ENCODE measurements at places on chromosomes 1 and 21.

DNA sequence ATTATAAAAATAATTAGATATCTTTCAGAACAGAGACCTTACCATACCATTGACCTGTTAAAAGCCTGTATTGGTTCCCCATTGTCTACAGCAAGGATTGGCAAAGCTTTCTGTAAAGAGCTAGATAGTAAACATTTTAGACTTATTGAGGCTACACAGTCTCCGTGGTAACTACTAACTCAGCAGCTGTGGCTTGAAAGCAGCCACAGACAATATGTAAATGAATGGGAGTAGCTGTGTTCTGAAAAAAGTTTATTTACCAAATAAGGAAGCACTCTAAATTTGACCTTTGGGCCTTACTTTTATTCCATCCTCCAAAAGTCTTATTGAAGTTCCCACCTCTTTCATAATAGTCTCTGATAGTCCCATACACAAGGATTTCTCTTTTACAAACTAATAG, 39.7 kb downstream of the NUP210L start:
- DNase-seq = no peak

DNA sequence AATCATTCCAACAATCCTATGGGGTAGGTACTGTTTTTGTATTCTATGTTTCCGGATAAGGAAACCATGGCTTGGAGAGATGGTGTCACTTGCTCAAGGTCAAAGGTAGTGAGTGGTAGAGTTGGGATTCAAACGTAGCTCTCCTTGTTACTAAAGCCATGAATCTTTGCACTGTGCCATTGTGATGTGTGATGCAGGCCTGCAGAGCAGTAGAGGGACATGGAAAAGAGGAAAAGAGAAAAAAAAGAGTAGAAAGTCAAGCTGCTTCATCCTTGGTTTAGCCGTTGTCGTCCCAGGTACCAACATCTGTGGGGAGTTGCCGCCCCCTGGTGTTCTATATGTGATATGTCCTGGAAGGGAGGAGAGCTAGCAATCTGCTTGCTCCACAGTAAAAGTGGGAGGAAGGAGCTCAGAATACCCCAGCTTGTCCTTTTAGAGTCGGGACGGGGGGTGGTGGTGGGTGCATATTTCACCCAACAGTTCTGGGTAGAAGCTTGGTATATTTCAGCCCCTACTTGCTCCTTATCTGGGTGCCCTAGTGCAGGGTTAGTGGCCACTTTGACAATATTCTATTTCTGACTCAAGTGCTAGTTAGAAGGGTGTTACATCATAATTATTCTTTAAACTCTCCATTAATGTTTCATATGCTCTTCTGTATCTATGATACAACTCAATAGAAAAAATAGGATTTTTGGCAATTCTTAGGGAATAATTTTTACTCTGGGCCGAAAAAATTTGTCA, 98.4 kb downstream of the EBNA1BP2 start:
- no peak for DNase-seq

DNA sequence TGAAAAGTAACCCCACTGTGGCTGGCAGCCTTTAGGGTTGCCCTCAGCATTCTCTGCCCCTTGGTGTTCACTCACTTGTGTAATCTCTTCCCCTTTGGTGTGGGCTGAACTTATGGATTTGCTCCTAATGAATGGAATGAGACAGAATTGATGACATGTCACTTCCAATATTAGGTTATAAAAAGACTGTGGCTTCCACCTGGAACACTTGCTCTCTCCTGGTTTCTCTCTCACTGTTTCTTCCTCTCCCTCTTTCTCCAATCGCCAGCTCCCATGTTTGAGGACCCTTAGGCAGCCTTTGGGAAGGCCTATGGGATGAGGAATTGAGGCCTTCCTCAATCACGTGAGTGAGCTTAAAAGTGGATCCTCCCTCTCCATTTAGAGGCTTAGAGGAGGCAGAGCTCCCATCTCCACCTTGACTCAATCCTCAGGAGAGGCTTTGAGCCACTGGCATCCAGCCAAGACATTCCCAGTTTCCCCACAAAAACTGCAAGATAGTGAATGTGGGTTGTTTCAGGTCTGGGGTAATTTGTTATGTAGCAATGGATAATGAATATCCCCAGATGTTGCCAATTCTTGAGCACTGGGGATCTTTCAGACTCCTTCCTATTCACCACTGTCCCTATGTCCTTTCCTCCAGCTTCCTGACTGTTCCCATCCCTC, 95.5 kb upstream of the CD34 start:
- DNase-seq = no peak

DNA sequence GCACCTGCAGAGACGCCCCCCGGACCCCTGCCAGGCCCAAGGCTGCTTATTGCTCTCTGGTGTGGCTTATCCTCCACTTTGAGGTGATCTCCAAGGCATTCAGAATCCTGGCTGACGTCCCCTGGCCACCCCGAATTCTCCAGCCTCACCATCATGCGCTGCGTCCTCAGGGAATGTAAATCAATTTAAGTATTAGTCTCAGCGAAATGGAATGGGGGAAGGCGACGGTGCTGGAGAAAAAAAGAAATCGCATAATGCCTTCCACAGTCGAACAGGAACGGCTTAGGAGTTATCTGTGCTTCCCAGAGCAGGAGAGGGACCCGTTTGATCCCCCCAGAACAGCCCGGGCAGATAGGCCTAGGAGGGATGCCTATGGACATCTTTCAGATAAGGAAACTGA, 2.9 kb downstream of the EPHA8 start:
- DNase-seq = no peak

- peak; percentile 70 for DNase-seq
These were observed at the start of gene IFI16 for GRCh38 chr1:159009704-159010361. Gene IFI16, plus strand, starts transcription at chr1:159009907. Its CDS starts 4,774 bp downstream, at chr1:159014681.

DNA sequence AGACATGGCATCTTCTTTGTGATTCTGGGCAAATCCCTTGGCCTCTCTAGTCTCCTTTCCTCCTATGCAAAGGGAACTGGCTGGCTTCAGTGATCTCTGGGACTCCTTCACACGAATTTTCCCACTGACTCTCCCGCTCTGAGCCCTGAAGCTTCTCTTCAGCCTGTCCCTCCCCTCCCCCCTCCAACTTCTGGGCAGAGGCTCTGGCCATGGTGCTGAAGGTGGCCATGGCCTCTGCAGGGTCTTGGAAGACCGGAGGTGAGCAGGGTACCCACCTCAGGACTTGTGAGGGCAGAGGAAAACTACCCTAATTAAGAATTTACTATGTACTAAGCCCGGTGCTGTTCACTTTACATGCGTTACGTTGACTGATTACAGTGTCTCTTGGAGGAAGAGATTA, 29.4 kb upstream of the POU3F1 start:
- no peak for DNase-seq

DNA sequence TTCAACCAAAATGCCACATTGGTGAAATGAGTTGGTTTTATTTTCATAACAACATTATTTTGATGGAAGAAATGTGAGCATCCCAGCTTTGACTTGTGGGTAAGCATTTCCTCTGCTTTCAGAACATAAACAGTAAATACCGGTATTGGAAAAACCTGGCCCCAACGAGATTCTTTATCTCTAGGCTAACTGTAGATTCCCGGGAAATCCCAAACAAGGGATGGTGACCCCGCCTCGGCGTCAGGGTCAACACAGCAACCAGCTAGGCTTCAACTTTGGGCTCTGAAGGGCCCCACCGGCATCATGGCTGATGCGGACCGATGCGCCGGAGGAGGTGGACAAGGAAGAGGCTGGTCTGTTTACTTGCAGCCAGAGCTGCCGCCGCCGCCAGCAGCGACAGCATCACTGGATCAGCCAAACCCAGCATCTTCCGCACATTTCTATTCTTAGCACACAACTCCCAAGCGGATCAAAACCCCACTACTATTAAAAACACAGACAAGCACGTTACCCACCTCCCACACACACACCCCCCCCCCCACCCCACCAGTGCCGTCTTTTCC, 1.1 kb downstream of the AKT3 start:
- DNase-seq = peak; percentile 31

- DNase-seq = no peak
These were observed 165.8 kb upstream of the HMCN1 start for GRCh38 chr1:185568155-185569123.

DNA sequence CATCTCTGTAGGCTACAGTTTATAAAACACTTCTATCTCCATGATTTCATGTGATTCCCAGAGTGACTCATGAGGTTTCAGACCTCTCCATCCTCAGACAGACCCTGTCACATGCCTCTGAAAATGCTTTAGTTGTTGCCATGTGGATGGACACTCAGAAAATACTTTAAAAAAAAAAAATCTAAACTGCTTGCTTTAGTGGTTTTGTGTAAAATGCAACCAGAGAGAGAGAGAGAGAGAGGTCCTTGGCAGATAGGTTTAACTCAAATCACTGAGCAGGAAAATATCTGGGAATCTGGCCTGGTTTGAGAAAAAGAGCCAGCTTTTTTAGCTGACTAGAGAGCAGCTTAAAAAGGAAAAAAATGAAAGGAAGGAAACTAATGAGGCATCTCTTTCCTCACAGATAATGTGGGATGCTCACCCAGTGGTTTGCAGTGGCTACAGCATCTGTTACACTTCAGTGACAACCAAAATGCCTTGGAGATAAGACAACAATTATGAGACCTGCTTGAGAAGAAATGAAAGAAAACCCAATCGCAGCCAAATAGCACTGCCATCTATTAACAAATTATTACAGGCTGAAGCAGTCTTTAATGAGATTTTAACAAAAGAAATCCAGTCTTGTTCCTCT, 54.6 kb upstream of the SYT14 start:
- no peak for DNase-seq

- no peak for DNase-seq
These were observed 127.0 kb downstream of the GREM2 start for GRCh38 chr1:240484804-240485443.

- DNase-seq = peak; percentile 16
These were observed 105.1 kb upstream of the PDE4B start for GRCh38 chr1:65687428-65688214.

GRCh38 chr1:200448034-200448762, 38.4 kb upstream of the ZNF281 start:
- peak; percentile 78 for DNase-seq

- DNase-seq = no peak
These were observed 49.5 kb upstream of the RAB4A start for GRCh38 chr1:229221106-229222019.

DNA sequence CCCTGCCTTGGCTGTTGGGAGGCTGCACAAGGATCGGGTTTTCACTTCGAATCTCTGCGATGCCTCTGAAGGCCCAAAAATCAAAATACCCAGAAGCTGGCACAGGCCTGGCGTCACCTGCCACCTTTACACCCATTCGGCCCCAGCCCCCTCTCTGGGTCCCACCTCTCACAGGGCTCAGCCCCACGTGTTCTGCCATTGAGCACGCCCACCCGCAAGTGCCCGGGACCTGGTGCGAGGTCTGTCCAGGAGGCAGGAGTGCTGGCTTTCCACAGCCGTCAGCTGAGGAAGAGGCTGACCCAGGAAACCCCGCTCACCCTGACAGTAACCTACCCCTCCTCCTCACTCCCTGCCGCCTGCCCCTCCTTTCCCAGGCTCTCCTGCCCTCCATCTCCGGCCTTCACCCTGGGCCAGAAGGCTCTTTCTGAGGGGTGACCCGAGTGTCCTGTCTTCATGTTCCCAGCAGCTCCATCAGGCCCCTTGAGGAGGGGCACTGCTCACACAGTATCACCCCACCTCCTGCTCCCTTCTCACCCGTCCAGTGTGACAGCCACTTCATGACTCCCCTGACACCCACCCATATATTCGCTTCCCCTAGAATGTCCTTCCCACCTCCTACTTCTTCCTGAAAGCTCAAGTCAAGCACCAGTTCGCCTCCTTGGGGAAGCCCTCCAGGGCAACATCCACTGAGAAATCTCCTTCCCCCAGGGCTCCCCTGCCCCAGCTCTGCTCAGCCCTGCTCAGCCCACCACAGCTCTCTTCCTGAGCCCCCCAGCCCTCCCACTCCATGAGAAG, 13.5 kb downstream of the RCC2 start:
- no peak for DNase-seq

GRCh38 chr1:235275223-235275622, 52.8 kb downstream of the ARID4B start:
- DNase-seq = peak; percentile 42

DNA sequence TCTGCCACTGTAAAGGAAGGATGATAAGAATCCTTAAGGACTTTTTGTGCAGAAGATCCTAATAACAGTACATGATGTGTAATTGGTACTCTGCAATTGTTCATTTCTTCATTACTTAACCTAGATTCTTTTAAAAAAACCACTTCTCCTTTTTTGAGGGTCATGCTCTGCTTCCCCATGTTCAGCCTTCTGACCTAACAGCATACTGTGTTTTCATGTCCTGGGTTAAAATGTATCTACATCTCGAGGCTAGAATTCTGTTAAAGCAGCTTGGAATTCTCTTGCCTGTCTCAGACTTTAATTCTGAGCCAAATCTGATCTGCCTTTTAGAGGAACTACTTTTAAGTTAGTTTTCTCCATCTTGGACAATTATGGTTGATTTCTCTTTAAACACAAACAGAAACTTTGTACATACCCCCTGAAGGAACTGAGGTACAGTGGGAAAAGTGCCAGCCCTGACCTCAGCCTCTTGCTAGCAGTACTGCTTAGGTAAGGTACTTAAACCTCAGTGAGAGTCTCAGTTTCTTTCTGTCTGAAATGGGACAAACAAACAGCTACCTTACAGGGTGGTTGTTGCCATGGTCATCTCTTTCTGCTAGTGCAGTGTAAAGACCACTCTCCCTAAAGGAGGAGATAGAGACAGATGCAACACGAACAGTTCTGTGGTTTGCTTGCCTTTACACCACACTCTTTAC, 103.2 kb upstream of the DYNLT5 start:
- peak; percentile 35 for DNase-seq

GRCh38 chr21:15992171-15992570, 262.4 kb downstream of the USP25 start:
- DNase-seq = no peak

DNA sequence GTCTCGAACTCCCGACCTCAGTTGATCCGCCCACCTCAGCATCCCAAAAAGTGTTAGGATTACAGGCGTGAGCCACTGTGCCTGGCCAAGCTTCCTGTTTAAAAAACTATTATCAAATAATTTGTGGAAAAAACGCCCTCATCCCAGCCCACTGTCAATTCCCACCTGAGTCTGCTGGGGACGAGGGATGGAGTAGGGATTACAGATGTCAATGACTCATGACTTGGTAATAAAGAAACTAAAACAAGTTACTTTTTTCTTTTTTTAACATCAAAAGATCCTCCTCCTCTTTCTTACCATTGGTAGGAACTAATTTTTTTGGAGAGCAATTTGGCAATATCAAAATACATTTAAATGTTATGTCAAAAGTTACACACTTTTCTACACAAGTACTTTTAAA, 9.7 kb downstream of the CNN3 start:
- no peak for DNase-seq

GRCh38 chr21:27513825-27514224, 546.9 kb upstream of the ADAMTS5 start:
- DNase-seq = no peak

DNA sequence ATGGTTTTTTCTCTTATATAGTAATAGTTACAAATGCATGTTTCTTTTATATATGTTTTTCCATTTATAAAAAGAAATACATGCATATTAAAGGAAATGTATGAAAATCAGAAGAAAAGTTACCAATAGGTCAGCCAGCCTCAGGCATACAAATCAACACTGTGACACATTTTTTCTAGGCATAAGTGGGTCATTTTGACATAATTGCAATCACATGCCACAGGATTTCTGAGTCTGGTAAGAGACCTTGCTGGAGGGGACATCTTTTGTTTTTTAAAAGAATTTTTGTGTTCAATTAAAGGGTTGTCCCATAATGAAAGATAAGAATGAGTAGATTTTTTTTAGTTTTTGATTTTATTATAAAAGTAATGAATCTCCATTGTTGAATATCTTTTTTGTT, 473.1 kb downstream of the PCP4 start:
- DNase-seq = no peak

GRCh38 chr1:82848043-82848442, 1047.3 kb downstream of the ADGRL2 start:
- no peak for DNase-seq

GRCh38 chr1:226097866-226098625, 35.5 kb downstream of the H3-3A start:
- no peak for DNase-seq

- DNase-seq = no peak
These were observed 20.9 kb downstream of the RNF187 start for GRCh38 chr1:228507961-228508652.
